CD4-positive, alpha-beta T cell treated with Interleukin-12 subunit alpha and Interleukin-12 subunit beta, for 1 hour (primary cell): ENCODE measurements at places on chromosomes 6 and 20.

DNA sequence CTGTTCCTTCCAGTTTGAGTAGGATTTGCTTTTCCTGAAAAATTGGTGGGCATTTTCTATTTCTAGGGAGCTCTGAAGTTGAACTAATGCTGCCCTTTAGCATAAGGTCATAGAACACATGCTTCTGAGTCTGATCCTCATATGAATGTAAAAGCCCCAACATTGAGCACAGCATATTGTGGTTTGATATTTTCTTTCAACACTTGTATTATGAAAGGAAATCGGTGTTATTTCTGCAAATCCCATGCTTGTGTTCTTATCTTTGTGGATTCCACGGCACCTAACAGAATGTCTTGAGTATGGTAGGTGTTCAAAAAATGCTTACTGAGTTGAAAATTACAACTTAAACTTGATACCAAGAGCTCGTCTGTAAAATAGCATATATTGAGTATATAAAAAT lies 85.8 kb downstream of the TRMT11 start:
- no peak for DNase-seq

- no peak for DNase-seq
These were observed 24.8 kb downstream of the NFYA start for GRCh38 chr6:41097467-41098090.

DNA sequence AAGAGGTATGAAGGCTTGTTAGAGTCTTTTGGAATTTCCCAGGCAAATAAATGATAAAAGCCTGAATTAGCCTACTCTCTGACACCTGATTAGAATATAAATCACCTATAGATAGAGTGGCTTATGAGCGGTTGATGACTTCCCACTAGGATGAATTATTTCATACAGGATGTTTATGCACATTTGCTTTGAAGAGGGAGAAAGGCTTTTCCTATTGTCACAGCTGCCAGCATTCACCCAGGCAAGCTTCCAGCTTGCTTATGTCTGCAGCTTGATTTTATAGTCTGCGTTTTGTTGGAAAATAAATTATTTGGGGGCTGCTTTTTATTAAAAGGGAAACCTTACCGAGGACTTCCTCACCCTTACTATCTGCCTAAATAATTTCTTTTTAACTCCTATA lies 51.3 kb upstream of the EIF2S2 start:
- DNase-seq: no peak

GRCh38 chr6:130020907-130021629 lies 2.7 kb downstream of the L3MBTL3 start:
- DNase-seq: peak; percentile 89

- DNase-seq: no peak
These were observed 209.8 kb downstream of the SOD2 start for GRCh38 chr6:159483259-159483658.

GRCh38 chr20:51029963-51030920 lies 7.3 kb upstream of the KCNG1 start:
- DNase-seq: no peak

GRCh38 chr6:110013386-110013785 lies 35.3 kb downstream of the GPR6 start:
- DNase-seq: no peak

GRCh38 chr6:88380083-88380482 lies 213.9 kb upstream of the CNR1 start:
- DNase-seq: no peak

- no peak for DNase-seq
These were observed 86.7 kb upstream of the NEDD9 start for GRCh38 chr6:11318835-11319813.

- no peak for DNase-seq
These were observed 116.7 kb upstream of the MAN1A1 start for GRCh38 chr6:119466226-119466625.

GRCh38 chr6:110020888-110021287 lies 42.8 kb downstream of the GPR6 start:
- no peak for DNase-seq

DNA sequence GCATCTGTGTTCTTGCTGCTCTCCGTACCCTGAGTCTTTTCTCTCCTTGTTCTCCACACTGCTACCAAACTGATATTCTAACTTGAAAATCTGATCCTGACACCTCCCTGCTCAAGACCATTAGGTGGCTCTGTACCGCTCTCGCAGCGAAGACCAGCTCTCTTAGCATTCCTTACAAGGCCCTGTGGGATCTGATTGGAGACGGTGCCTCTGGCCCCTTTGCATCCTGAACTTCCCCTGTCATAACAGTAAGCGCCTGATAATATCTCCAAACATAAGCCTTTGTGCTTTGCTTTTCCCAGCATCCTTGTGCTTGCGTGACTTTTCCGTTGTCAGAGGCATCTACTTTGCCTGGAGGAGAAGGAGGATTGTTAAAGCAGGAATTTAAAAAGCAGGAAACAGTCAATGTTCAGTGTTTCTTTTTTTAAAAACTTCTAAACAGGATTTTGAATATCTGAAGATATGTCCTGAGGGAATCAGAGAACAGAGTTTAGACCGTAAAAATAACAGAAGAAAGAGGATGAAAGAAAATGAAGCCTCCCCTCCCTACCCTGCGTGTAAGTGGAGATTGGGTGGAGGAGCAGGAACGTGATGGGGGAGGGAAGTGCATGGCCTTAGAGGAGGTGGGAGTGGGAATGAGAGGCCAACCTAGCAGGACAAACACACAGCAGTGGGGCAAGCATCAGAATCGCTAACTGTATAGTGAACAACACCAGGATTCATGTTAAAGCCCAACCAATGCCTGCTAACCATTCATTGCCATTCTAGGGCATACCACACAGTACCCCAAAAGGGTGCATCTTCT lies 89.2 kb upstream of the STMND1 start:
- DNase-seq: no peak

DNA sequence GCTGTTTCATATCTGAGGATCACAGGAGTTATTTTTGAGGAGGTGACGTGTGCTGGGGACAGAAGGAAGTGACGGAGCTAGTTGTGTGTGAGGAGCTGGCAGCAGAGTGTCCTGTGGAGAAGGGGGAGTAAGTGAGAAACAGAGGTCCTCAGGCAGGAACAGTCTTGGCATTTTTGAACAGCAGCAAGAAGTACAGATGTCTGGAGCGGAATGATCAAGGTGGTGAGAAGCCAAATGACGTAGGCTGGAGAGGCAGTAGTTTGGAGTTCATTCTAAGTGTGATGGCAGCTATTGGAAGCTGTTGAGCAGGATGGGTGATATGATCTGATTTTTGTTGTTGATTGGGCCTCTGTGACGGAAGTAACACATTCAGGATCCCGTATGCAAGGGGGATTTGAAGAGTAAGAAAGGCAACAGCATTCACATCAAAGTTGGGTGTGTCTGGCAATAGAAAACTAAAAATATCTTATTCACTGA lies 52.3 kb downstream of the SOBP start:
- DNase-seq: no peak

DNA sequence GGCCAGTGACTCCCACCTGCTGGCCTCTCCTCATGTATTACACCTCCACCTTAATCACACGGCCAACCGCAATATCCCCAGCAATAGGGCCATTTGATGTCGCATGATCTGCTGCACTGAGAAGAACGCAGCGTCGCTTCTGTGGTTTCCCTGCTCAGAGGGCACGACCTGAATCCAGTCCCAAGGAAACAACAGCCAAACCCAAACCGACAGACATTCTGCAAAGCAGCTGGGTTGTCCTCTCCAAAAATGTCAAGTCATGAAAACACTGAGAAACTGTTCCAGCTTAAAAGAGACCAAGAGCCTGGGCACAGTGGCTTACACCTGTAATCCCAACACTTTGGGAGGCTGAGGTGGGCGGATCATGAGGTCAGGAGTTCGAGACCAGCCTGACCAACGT lies 7.5 kb upstream of the BPI start:
- DNase-seq: no peak

- DNase-seq: no peak
These were observed 305.5 kb downstream of the SLC35F1 start for GRCh38 chr6:118212451-118213173.

DNA sequence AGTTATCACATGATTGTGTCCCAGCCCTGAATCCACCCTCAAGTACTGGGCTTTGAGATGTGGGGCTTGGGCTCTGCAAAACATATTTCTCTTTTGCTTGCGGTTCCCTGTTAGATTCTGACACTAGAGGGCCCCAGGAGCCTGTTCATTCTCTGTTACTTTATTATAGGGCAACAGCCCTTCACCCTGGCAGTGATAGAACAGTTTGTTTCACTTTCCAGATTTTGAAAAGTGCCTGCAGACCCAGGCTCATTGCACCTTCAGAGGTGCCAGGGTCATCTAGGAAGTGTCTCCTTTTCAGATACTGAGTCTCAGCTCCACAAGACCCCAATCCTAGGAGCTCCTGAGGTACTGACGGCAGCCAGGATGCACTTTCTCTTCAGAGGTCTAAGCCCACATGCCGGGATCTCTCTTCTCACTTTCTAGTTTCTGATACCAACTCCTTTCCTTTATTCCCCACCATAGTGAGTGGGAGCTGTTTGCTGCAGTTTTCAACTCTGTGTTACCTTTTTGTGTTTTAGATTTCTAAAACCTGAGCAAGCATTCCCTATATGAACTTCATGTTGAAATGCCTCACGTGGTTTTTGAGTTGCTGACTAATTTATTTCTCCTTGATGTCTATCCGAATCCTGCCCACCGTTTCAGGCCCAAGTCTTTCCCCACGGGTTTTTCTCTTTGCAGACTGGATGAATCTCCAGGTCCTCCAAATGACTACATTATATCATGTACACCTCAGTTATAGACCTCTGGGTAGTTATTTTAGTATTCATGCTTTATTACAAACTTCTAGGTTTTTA lies 10.9 kb downstream of the ABT1 start:
- peak; percentile 78 for DNase-seq

DNA sequence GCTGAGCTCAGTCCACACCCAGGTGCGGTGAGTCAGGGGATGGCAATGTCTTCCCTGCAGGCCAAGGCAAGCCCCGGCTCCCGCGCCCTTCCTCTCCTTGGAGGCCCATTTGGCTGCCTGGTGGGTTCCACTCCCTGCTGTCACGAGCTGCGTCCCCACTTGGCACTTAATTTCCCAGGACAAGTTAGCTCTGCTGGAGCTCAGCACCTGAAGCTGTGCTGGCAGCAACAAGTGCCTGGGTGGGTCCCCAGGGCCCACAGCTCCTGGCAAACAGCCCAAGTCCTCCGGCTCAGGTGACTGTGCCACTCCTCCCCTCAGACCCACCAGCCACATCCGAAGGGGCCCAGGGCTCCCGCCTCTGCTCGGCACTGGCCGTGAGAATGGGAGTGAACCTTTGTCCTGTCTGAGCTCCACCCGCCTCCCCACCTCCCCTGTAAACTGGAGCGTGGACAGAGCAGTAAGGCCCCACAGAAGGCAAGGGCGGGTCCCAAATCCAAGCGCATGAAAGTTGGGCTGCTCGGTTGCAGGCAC lies 16.9 kb downstream of the LAMA5 start:
- DNase-seq: no peak

GRCh38 chr6:34027445-34027936 lies 118.4 kb downstream of the GRM4 start:
- peak; percentile 61 for DNase-seq

DNA sequence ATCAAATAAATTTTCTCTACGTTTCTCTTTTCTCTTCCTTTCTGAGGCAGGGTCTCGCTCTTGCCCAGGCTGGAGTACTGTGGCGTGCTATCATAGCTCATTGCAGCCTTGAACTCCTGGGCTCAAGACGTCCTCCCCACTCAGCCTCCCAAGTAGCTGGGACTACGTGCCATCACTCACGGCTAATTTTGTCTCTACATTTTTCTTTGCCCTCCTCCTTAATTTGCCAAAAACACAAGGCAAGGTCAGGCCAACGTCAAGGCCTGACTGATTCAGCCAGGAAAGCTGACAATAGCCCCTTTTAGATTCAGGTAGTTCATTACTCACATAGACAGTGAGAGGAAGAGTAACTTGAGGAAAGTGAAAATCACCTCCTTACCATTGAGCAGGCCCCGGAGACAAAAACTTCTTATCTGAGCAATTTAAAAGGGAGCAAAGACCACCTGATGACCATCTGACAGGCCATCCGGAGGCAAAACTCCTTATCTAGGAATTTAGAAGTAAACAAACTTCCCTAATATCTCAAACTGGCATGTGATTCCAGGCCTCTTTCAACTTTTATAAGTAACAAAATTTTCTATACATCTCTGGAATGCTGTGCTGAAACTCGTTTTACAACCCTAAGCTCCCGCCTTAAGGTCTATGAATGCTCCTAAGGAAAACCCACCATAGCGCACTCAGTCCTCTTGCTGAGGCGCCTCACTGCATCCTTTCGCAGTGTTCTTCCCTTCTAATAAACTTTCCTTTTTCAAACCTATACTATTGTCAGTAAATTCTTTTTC lies 42.1 kb upstream of the SRPK1 start:
- DNase-seq: no peak

- DNase-seq: no peak
These were observed 350.3 kb downstream of the KIF16B start for GRCh38 chr20:16222859-16223411.

DNA sequence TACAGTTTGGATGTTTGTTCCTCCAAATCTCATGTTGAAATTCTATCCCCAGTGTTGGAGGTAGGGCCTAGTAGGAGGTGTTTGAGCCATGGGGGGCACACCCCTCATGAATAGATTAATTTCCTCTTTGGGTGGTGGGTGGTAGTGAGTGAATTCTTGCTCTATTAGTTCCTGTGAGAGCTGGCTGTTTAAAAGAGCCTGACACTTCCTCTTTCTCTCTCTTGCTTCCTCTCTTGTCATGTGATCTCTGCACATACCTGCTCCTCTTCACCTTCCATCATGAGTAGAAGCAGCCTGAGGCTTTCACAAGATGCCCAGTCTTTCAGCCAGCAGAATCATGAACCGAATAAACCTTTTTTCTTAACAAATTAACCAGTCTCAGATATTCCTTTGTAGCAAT lies 340.2 kb upstream of the CHD6 start:
- no peak for DNase-seq

- DNase-seq: peak; percentile 48
These were observed 50.9 kb upstream of the TNFAIP3 start for GRCh38 chr6:137816133-137816579.

GRCh38 chr6:43768983-43769525 lies 957 bp upstream of the VEGFA start:
- no peak for DNase-seq

- peak; percentile 84 for DNase-seq
These were observed 649.1 kb upstream of the GJE1 start for GRCh38 chr6:141483598-141484061.

DNA sequence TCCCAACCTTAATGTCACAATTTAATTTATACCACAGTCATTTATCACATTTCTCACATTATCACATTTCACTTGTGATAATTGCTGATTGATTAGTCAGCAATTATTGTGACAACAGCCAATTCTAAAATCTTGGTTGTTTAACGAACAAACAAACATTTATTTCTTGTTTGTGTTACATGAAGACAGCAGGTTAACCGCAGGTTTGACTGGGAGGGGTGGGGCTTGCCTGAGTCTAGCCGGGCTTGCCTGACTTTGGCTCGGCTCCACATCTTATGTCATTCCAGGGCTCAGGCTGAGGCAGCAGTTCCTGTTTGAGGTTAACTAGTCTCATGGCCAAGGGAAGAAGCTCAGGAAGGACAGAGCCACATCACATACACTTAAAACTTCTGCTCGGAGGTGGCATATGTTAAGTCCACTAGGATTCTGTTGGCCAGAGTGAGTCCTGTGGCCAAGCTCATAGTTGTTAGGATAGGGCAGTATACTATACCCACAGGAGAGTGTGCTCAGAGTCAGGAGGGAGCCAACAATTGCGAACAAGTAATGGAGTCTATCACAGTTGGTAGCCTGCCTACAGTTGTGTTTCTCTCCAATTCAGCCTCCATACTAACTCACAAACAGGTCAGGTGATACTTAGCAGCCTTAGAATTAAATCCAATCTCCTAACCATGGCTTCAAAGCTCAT lies 90.0 kb upstream of the IFNGR1 start:
- DNase-seq: peak; percentile 22
